ENCODE measurements at places on chromosomes 1 and 21. TPM values are rescaled to one million over a fixed set of nuclear protein-coding genes. Genes with fewer than 3 reads are reported as not detected.

Gene GUCA2A
- not detected for total RNA-seq

Gene TMPRSS3
- 14.4 TPM for total RNA-seq

Gene ADGRB2
- total RNA-seq: 5.5 TPM

Gene PLA2G4A
- 1.00 TPM for total RNA-seq

All from progenitor cell of endocrine pancreas (in vitro differentiated cells).